GM23248 (cell line): ENCODE measurements at places on chromosomes 2 and 18. TPM values are rescaled to one million over a fixed set of nuclear protein-coding genes. Genes with fewer than 3 reads are reported as not detected.

DNA sequence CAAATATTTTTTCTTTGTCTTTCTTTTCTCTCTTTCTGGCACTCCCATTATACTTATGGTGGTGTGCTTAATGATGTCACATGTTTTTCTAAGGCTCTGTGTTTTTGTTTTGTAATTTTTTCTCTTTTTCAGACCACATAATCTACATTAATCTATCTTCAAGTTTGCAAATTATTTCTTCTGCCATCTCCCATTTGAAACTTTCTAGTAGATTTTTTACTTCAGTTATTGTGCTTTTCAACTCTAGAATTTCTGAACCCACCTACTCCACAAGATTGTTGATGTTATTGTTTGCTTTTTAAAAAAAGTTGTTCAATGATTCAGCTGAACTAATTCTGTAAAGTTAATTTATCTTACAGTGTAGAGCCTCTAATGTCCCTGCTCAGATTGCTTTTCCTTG is 121.4 kb downstream of the SCN3A start:
- no peaks in the 10 kb centered on the region for H3K27me3 ChIP-seq
- H3K27ac ChIP-seq = no peak overlapping the region
- H3K4me1 ChIP-seq = no peaks in the 10 kb centered on the region
- DNase-seq = no peak
- no peak overlapping the region for H3K4me3 ChIP-seq

DNA sequence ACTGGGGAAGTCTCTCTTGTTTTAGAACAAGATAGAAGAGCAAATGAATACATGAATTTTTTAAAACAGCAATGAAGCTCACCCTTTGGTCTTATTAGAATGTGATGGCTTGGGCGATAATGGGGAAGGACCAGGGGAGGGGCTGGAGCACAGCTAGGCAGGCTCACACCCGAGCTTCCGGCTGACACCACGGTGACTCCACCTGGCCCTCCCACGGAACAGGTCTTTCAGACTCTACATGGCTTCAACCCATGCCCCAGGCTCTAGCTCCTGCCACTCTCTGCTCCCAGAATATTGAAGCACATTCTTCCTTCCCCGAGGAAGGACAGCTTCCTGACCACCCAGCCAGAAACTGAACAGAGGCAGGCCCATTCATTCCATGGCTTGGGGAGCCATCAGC is 127.5 kb upstream of the AGAP1 start:
- no peak overlapping the region for H3K27ac ChIP-seq
- H3K27me3 ChIP-seq = peaks cover 4% of the 10 kb centered on the region; the same call in 1 of the 2 replicates
- no peak for DNase-seq
- H3K36me3 ChIP-seq = no peaks in the 10 kb centered on the region
- no peak overlapping the region for H3K4me3 ChIP-seq

DNA sequence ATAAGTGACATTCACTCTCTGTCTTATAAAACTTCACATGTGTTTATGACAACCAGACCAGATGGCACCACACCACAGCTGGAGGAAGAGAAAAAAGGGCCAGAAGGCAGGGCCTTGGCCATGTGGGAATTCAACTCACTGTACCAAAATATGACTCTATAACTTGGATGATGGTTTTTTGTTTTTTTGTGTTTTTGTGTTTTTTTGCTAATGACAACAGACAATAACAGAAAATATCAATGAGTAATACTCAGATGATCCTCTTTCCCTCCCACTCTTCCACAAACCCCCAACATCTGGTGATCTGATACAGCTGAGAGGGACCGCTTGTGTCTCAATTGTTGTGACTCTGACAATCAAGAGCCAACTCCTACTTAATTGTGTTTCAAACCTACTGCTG is 12.4 kb downstream of the NMI start:
- H3K4me3 ChIP-seq = no peak overlapping the region
- H3K36me3 ChIP-seq = no peaks in the 10 kb centered on the region; the same call in 1 of the 2 replicates
- no peaks in the 10 kb centered on the region for H3K27me3 ChIP-seq

DNA sequence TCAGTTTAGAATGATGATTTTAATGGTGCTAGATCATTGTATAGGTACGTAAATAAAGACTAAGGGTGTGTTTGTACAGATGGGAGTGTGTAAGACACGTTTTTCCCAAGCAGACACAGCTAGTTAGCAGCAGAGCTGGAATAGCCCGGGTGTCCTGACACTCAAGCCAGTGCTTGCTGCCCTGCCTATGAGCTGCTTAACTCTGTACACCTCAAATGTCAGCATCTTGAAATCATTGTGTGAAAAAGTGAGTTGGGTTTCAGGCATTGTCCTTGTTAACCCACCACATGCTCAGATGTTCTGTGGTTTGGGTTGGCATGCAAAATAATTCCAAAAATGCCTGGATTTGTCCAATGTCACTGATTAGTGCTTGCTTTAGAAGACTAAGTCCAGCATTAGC is 13.0 kb upstream of the TET3 start:
- H3K36me3 ChIP-seq = no peaks in the 10 kb centered on the region
- H3K4me3 ChIP-seq = no peak overlapping the region
- no peak for DNase-seq

- no peaks in the 10 kb centered on the region for H3K4me1 ChIP-seq
- peaks cover 20% of the 10 kb centered on the region for H3K27me3 ChIP-seq
- DNase-seq = no peak
- H3K36me3 ChIP-seq = no peaks in the 10 kb centered on the region
- no peak overlapping the region for H3K27ac ChIP-seq
- no peak overlapping the region for H3K4me3 ChIP-seq
These were observed 3.7 kb upstream of the GAREM2 start for GRCh38 chr2:26169226-26169625.

DNA sequence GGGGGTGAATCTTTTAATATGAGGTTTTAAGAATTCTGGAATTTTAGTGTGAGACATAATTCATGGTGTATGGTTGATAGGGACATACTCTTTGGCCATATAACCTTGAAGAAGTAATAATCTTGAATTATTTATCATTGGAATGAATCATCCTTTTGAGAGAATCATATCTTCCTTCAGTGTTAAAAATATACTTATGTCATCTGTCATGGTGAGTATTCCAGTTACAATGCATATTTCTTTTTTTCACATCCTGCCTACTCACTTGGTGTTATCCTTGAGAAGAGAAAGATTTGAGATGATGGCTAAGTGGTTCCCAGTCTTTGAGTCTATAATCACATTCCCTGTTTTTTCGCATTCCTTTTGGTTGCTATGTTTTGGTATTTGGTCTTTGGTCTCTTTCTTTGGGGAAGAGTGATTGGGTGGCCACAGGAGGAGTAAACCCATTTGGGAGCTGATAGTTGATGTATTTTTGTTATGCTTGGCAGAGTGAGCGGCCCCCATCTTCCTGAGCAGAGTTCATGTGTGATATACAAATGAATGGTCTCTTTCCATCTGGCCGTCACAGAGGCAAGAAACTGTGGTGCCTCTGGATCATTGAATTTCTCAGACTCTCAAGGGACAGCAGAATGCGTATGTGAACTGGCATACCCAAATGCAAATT is 21.6 kb downstream of the ASAP2 start:
- peaks cover 63% of the 10 kb centered on the region for H3K4me1 ChIP-seq
- H3K27ac ChIP-seq = peak overlapping the region; percentile 86
- H3K4me3 ChIP-seq = no peak overlapping the region
- H3K36me3 ChIP-seq = no peaks in the 10 kb centered on the region
- no peaks in the 10 kb centered on the region for H3K27me3 ChIP-seq

- H3K27ac ChIP-seq = no peak overlapping the region
- H3K36me3 ChIP-seq = no peaks in the 10 kb centered on the region
- peak; percentile 12 for DNase-seq
- no peaks in the 10 kb centered on the region for H3K27me3 ChIP-seq
- no peaks in the 10 kb centered on the region for H3K4me1 ChIP-seq
These were observed 514 bp upstream of the EPB41L5 start for GRCh38 chr2:120012363-120012762.

DNA sequence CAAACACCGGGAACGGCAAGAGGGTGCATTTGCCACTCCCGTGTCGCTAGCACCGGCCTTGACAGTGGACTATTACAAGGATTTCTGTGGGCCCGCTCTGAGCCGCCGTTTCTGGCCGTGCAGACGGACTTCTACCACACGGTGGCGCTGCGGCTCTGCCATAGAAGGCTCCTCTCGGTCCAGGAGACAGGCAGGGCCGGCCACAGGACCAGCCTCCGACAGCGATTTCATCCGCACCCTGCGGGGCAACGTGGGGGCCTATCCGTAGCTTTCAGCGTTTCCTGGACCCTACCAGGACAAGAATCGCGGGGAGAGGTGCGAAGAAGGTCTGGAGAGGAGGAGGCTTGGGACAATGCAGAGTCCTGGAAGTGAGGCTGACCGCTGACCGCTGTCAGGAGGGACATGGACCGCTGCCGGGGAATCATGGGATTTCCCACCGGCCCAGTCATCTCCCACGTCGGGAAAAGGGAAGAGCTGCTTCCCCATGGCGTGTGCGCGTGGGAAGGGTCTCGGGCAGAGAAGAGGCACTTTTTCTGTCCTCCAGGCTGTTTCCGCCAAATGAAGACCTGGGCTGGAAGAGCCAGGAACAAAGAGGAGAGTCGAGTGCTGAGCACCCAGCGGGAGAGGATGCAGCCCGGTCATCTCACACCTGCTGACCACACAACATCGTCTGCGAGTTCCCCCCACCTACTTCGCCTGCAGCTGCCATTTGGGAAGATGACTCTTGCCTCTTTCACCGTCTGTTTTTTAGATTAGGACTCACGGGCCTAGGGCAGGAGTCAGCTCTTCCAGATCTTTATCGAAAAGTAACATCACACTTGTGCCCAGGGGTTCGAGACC is 35.5 kb upstream of the HAAO start:
- H3K4me1 ChIP-seq = peaks cover 14% of the 10 kb centered on the region
- no peaks in the 10 kb centered on the region for H3K36me3 ChIP-seq
- H3K27me3 ChIP-seq = no peaks in the 10 kb centered on the region
- no peak overlapping the region for H3K27ac ChIP-seq
- peak overlapping the region; percentile 56 for H3K4me3 ChIP-seq

GRCh38 chr2:182717416-182717815 is 1.4 kb downstream of the DNAJC10 start:
- H3K4me3 ChIP-seq = peak overlapping the region; percentile 88
- DNase-seq = no peak
- H3K27ac ChIP-seq = no peak overlapping the region
- H3K27me3 ChIP-seq = no peaks in the 10 kb centered on the region
- peaks cover 21% of the 10 kb centered on the region for H3K4me1 ChIP-seq
- peaks cover 16% of the 10 kb centered on the region; the same call in 1 of the 2 replicates for H3K36me3 ChIP-seq

DNA sequence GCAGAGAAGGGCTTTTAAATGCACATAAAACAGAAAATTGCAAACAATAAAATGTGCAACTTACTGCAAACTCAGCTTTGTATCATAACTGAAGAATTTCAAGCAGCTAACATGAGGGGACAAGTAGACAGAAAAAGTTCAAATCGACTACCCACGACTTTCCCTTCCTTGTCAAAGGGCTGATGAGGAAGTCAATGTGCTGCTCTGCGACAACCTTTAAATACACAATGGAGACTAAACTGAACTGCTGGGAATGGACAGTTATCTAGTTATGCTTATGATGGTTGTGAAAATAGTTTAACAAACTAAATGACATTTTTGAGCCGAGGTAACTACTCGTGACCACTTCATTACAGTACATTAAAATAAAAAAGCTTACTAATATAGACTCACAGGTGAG is 84.1 kb downstream of the INO80D start:
- H3K4me1 ChIP-seq = peaks cover 4% of the 10 kb centered on the region; the same call in 1 of the 2 replicates
- no peak for DNase-seq
- H3K4me3 ChIP-seq = no peak overlapping the region
- H3K36me3 ChIP-seq = peaks cover 19% of the 10 kb centered on the region; the same call in 1 of the 2 replicates

DNA sequence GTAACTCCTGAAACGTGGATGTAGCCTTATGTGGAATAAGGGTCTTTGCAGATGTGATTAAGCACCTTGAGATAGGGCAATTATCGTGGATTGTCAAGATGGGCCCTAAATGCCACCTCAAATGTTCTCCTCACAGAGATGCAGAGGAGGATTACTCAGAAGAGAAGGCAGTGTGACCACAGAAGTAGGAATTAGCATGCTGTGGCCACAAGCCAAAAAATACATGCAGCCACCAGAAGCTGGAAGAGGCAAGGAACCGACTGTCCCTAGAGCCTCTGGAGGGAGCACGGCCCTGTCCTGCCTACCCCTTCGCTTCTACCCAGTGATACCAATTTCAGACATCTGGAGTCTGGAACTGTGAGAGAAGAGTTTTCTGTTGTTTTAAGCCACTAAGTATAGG is 47.3 kb upstream of the MGAT5 start:
- H3K4me1 ChIP-seq = peaks cover 26% of the 10 kb centered on the region
- H3K27ac ChIP-seq = no peak overlapping the region
- no peaks in the 10 kb centered on the region for H3K27me3 ChIP-seq
- DNase-seq = peak; percentile 78
- no peaks in the 10 kb centered on the region for H3K36me3 ChIP-seq
- H3K4me3 ChIP-seq = no peak overlapping the region

DNA sequence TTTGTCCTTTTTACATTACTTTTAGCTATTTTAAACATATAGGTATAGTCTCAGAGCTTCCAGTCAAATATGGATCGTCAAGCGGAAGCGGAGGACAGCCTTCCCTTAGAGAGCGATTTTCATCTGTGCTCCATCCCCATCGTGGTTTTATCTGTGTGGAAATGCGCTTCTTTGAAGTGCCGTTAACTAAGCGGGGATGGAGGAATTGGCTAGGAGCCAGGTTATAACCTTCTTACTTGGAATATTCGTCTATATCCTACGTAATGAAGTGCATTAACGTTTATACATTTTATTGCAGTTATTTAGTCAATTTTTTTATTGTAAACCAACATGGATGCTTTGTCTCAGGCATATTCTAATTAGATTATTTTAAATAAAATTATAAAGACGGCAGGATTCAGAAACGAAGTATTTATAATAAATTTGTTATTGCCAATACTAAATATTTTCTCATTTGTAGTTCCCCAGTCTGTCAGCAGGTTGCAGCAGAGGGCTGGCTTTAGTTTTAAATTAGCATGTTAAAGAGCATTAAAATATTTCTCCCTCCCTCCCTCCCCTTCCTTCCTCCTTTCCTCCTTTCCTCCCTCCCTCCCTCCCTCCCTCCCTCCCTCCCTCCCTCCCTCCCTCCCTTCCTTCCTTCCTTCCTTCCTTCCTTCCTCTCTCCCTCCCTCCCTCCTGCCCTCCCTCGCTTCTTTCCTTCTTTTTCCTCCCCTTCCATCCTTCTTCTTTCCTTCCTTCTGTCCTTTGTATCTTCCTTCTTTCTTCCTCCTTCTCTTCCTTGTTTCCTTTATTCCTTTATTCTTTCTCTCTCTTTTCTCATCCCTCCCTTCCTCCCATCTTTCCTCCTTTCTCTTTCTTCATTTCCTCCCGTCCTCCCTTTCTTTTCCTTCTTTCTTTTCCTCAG is 80.6 kb upstream of the DOCK10 start:
- peak overlapping the region; percentile 40 for H3K4me3 ChIP-seq
- DNase-seq = peak; percentile 56
- no peak overlapping the region for H3K27ac ChIP-seq
- no peaks in the 10 kb centered on the region for H3K36me3 ChIP-seq
- no peaks in the 10 kb centered on the region for H3K27me3 ChIP-seq

POTEC gene
- polyA plus RNA-seq = not detected in 2 replicates

COX7A2L gene
- 166 and 177 TPM in 2 replicates for polyA plus RNA-seq

ST6GAL2 gene
- polyA plus RNA-seq = 0.04 TPM in 1 of 2 replicates, not detected in the other

PROM2 gene
- 0.25 TPM in 1 of 2 replicates, not detected in the other for polyA plus RNA-seq
